ENCODE measurements at places on chromosomes 7 and 10.

GRCh38 chr7:111137296-111138192 is 46.6 kb downstream of the LRRN3 start:
- H3K4me3 ChIP-seq: no peak overlapping the region
- H3K4me1 ChIP-seq: no peaks in the 10 kb centered on the region
- H3K36me3 ChIP-seq: no peaks in the 10 kb centered on the region
- DNase-seq: no peak
- H3K27ac ChIP-seq: no peak overlapping the region

DNA sequence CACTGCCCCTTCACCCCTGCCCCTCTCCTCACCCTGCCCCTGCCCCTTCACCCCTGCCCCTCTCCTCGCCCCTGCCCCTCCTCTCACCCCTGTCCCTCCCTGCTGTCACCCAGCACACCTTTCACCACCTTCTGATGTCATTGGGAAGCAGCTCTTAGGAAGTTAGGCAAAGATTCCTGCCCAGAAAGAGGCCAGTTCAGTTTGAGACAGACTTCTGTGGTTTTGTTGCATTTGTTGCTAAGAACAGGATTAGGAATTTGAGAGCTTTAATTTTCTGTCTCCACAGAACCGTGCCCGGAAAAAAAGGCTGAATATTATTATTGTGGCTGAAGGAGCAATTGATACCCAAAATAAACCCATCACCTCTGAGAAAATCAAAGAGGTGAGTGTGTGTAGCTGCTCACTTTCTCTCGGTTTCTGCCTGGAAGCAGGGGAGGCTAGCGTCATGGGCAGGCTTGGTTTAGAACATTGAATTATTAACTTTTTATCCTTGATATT is 39.6 kb downstream of the PFKP start:
- H3K27ac ChIP-seq: no peak overlapping the region
- H3K4me1 ChIP-seq: no peaks in the 10 kb centered on the region
- no peaks in the 10 kb centered on the region for H3K27me3 ChIP-seq
- H3K36me3 ChIP-seq: peaks cover 10% of the 10 kb centered on the region
- no peak overlapping the region for H3K4me3 ChIP-seq

DNA sequence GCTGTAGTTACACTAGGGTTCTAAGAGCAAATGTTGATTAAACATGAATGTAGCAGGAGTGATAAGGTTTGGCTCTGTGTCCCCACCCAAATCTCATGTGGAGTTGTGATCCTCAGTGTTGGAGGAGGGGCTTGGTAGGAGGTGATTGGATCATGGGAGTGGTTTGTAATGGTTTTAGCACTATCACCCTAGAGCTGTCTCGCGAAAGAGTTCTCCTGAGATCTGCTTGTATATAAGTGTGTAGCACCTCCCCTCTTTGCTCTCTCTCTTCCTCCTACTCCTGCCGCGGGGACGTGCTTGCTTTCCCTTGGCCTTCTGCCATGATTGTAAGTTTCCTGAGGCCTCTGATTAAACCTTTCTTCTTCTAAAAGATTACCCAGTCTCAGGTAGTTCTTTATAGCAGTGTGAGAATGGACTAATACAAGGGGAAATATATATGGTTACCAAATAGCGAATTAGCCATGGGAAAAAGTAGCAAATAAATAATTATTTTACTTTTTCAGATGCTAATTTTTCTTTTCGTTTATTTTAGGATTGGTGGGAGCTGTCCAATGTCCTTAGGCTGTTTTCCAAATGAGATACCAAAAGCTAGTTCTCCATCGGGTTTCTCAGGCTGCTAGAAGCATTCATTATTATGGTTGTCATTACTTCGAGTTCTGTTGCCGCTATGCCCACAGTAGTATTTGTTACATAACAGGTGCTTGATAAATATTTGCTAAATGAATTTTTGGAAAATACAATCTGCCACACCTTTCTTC is 58.7 kb downstream of the PTEN start:
- no peak overlapping the region for H3K4me3 ChIP-seq
- no peak overlapping the region for H3K27ac ChIP-seq
- H3K4me1 ChIP-seq: peaks cover 21% of the 10 kb centered on the region
- no peak for DNase-seq
- no peaks in the 10 kb centered on the region for H3K27me3 ChIP-seq

DNA sequence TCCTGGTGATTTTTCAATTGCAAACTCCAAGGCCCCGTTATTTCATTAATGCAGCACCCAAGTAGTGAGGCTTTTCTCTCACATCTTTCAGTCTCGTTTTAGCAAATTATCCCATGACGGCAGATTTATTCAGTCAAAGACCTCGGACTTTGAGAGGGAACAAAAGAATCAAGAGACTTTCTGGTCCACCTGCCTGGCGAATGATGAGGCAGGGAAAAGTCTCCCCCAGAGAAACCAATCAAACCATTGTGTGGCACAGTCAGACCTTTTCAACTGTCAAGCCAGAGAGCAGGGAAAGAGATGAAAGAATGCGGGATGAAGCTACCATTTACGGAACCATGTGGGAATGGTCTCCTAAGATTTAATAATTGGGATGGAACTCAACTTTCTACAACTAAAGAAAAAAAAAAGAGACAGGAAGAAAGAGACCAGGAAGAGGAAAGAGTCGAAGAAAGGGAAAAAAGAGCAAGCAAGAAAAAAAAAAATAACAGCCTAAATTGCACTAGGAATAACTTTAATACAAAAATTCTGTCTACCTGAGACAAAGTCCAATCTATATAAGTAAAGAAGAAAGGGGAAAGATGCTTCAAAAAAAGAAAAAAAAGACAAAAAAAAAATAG is 22.8 kb downstream of the GLI3 start:
- no peak overlapping the region for H3K4me3 ChIP-seq
- no peak overlapping the region for H3K27ac ChIP-seq
- H3K27me3 ChIP-seq: no peaks in the 10 kb centered on the region

DNA sequence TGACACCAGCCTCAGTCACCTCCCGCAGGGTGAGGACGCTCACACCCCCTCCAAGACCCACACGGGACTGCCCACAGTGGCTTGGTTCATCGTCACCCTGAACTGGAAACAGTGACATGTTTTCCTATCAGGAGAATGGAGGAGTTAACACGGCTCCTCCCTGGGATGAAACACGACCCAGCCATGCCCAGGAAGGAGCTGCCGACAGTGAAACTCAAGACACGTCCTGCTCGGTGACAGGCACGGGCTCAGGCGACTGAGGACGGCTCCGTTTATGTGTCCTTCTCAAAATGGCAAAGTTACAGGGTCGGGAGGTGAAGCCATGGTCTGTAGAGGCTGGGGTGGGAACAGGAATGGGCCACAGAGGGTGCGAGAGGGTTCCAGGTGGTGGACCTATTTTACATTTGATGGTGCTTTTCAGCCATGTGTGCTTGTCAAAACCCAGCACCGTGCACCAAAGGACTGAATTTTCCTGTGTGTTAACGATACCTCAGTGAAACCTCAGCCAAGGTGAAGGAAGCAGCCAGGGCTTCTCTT is 272.4 kb downstream of the ADARB2 start:
- no peak overlapping the region for H3K4me3 ChIP-seq
- no peaks in the 10 kb centered on the region for H3K36me3 ChIP-seq
- no peak for DNase-seq
- H3K27ac ChIP-seq: no peak overlapping the region

DNA sequence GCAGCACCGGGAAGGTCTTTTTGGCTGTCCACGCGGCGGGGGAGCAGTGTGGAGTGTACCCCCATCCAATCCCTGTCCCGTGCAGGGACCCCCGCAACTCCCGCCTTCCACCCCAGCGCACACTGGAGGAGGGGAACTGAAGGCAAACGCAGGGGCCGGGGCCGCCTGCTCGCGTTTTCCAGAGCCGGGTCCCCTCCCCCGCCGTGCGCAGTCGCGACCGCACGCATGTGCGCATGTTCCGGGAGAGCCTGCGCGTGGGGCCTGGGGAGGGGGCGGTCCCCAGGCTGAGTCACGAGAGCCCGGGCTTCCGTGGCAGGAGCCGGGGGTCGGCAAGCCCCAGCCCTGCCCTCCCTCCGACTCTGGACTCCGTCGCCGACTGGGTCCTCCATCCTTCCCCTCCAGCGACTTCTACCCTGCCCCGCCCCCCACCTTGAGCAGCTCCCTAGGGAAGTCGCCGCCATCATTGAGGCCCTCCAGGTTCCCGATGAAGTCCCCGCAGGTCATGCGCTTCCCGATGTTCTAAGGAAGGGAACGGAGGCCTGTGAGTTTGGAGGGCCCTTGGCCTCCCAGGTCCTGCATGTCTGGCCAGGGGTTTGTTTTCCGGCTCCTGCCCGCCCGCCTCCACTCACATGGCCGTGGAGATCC is 8.0 kb downstream of the PSD start:
- H3K27ac ChIP-seq: no peak overlapping the region
- H3K4me3 ChIP-seq: no peak overlapping the region
- no peak for DNase-seq
- H3K4me1 ChIP-seq: no peaks in the 10 kb centered on the region

GRCh38 chr10:99443500-99443899 is 13.1 kb upstream of the GOT1 start:
- no peak for DNase-seq
- no peak overlapping the region for H3K4me3 ChIP-seq
- no peaks in the 10 kb centered on the region for H3K36me3 ChIP-seq
- no peaks in the 10 kb centered on the region for H3K4me1 ChIP-seq
- H3K27me3 ChIP-seq: no peaks in the 10 kb centered on the region

DNA sequence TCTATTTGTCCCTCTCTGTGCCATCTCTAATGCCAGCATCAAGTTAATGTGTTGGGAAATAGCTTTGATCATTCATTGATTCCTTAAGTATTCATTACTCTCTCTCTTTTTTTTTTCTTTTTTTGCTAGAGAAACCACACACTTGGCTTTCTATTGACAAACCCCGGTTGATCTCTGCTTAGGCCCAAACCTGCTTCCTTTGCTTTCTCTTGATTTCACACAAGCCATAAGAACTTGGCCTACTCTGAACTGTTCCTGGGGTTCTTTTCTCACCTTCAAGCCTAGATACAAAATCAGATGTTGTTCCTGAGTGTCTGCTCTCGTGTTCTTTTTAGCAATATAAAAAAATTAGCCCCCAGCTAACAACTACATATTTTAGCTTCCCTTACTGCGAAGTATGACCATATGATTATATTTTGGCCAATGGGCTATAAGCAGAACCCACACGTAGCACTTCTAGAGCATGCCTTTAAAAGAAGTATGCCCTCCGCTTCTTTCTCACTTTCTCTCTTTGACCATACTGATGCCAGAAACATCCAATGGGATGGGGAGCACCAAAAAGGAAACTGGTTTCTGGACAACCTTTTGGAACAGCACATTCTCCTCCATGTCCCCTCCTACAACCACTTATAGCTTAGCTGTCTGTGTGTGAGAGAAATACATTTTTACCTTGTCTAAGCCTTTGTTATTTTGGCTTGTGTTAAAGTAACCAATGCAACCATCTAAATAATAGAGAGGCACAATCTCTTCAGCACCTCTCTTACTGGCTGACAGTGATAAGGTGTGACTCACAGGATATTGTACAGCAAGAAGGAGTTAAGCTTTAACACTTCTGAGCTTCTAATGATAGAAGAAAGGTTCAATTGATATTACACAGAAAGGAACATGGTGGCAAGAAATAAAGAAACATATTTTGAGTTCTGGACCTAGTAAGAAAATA is 96.6 kb upstream of the LRRN3 start:
- H3K36me3 ChIP-seq: no peaks in the 10 kb centered on the region
- H3K27ac ChIP-seq: no peak overlapping the region
- H3K4me1 ChIP-seq: no peaks in the 10 kb centered on the region
- H3K27me3 ChIP-seq: no peaks in the 10 kb centered on the region
- no peak overlapping the region for H3K4me3 ChIP-seq

DNA sequence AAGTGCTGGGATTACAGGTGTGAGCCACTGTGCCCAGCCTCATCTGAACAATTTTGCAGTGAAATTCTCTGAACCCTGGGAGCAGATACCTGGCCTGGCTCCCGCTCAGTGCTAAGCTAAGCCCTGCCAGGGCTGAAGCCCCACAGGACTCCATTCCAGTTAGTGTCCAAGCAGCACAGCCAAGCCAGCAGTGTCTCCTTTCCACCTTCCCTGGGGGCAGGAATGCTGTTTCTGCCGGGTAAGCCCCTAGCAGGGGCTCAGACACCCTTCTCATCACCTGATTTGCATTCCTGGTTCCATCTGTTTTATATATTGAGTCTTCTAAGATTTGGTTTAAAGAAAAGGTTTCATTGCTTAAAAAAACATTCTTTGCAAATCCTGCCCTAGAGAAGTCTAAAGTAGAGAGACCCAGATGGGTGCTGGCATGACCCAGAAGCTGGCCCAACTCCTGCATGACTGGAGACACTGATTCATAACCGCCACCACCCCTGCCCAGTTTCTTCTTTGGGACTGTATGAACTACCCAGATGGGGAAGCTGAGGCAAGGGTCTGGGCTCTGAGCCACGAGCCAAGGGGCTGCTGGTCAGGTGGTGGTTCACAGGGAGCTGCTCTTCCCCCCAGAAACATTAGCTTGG is 14.0 kb downstream of the SLC13A4 start:
- peaks cover 1% of the 10 kb centered on the region for H3K27me3 ChIP-seq
- no peak overlapping the region for H3K4me3 ChIP-seq

DNA sequence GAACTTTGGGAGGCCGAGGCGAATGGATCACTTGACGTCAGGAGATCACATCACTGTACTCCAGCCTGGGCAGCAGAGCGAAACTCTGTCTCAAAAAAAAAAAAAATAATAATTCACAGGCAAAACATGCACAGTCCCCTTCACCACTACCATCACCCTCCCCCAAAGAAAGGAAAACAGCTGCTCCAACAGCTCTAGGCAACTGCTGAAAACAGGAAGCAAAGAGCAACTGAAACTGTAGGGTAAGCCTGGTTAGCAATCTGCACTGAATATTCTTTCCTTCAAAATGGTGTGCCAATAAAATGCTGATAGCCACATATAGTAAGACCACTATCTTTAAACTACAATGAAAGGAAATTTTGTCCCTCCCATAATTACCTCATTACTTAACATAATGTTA is 11.8 kb downstream of the NT5C2 start:
- H3K27me3 ChIP-seq: no peaks in the 10 kb centered on the region
- no peak overlapping the region for H3K27ac ChIP-seq
- peaks cover 1% of the 10 kb centered on the region for H3K36me3 ChIP-seq
- DNase-seq: no peak
- H3K4me3 ChIP-seq: no peak overlapping the region

DNA sequence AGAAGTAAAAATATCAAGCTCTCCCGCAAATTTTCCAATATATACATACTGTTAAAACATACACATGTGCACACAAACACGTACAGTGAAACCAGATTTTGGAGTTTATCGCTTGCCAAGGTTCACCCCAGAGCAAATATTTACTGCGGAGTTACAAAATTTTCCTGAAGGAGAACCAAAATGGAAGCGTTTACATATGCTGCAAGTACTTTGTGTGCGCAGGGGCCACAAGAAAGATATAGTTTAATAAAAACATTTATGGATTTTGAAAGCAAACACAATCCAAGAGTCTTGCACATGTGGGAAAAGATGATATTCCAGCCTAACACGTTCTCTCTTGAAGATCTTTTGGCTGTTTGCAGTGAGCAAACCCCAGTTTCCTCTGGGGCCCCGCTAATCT is 301.3 kb upstream of the NFE2L3 start:
- no peak overlapping the region for H3K4me3 ChIP-seq
- no peak overlapping the region for H3K27ac ChIP-seq
- peaks cover 27% of the 10 kb centered on the region for H3K4me1 ChIP-seq
- no peaks in the 10 kb centered on the region for H3K27me3 ChIP-seq
- H3K36me3 ChIP-seq: no peaks in the 10 kb centered on the region
- DNase-seq: no peak

- no peak overlapping the region for H3K4me3 ChIP-seq
- H3K27ac ChIP-seq: no peak overlapping the region
- peaks cover 15% of the 10 kb centered on the region for H3K36me3 ChIP-seq
- no peaks in the 10 kb centered on the region for H3K27me3 ChIP-seq
- H3K4me1 ChIP-seq: peaks cover 46% of the 10 kb centered on the region
Observed at GRCh38 chr10:62077330-62078015, 176.0 kb downstream of the ARID5B start.

- H3K36me3 ChIP-seq: 0 out of 2 replicates have a peak, but pooled peaks cover 1% of the 10 kb centered on the region
- DNase-seq: no peak
- H3K4me3 ChIP-seq: no peak overlapping the region
- H3K4me1 ChIP-seq: peaks cover 17% of the 10 kb centered on the region
- H3K27me3 ChIP-seq: no peaks in the 10 kb centered on the region
Observed at GRCh38 chr7:5624386-5625365, 156.8 kb downstream of the RNF216 start.

All from Caco-2 (cell line).